Skin of body (tissue), 3 donors: ENCODE measurements at places on chromosomes 11 and 22. TPM values are rescaled to one million over a fixed set of nuclear protein-coding genes. Genes with fewer than 3 reads are reported as not detected.

DNA sequence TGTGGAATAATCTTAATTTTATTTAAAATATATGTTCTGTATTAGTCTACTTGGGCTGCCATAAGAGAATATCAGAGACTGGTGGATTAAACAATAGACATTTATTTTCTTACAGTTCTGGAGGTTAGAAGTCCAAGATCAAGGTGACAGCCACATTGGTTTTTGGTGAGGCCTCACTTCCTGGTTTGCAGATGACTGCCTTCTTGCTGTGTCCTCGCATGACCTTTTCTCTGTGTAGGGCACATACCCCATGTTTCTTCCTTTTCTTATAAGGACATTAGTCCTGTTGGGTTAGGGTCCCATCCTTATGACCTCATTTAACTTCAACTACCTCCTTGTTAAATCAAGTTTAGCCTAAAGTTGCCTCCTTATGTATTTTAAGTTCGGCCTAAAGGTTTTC lies 202.7 kb upstream of the MPPED2 start:
- no peak for DNase-seq

- no peak for DNase-seq
Observed at GRCh38 chr11:13970986-13971385, 8.5 kb downstream of the SPON1 start.

- DNase-seq = no peak
Observed at GRCh38 chr11:73140213-73141030, 1.7 kb downstream of the FCHSD2 start.

KCNJ1 gene
- 0.10 TPM for total RNA-seq

MPPED2 gene
- total RNA-seq = 9.0 TPM

SCARF2 gene
- total RNA-seq = 10.3 TPM

HTR3B gene
- not detected for total RNA-seq
